ENCODE measurements at places on chromosomes 13 and 19.

GRCh38 chr13:114174529-114174961 is 4.5 kb upstream of the CFAP97D2 start:
- DNase-seq = no peak

GRCh38 chr13:23411706-23412105 is 21.8 kb downstream of the SACS start:
- DNase-seq = no peak

- no peak for DNase-seq
Observed at GRCh38 chr19:459724-460511, 915 bp downstream of the SHC2 start.

GRCh38 chr19:11446652-11447301 is 11.3 kb downstream of the PRKCSH start:
- DNase-seq = no peak

GRCh38 chr13:71137101-71137500 is 729.9 kb downstream of the DACH1 start:
- DNase-seq = no peak

DNA sequence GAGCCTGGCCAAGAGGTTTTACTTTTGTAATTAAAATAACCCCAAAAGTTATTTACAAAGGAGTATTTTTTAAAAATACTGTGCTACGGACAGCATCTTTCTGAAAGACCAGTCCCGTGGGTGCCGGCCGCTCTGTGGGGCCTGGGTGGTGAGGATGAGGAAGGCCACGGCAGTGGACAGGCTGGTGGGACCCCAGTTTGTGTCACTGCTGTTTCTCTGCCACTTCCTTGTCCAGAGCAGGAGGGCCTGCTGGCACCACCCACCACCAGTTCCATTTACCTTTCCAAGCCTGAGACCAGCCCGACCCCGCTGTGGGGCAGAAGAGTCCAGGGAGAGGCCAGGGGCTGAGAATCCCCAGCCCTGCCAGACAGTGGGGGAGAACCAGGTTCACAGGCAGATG is 23.8 kb downstream of the ELAVL1 start:
- DNase-seq = no peak

DNA sequence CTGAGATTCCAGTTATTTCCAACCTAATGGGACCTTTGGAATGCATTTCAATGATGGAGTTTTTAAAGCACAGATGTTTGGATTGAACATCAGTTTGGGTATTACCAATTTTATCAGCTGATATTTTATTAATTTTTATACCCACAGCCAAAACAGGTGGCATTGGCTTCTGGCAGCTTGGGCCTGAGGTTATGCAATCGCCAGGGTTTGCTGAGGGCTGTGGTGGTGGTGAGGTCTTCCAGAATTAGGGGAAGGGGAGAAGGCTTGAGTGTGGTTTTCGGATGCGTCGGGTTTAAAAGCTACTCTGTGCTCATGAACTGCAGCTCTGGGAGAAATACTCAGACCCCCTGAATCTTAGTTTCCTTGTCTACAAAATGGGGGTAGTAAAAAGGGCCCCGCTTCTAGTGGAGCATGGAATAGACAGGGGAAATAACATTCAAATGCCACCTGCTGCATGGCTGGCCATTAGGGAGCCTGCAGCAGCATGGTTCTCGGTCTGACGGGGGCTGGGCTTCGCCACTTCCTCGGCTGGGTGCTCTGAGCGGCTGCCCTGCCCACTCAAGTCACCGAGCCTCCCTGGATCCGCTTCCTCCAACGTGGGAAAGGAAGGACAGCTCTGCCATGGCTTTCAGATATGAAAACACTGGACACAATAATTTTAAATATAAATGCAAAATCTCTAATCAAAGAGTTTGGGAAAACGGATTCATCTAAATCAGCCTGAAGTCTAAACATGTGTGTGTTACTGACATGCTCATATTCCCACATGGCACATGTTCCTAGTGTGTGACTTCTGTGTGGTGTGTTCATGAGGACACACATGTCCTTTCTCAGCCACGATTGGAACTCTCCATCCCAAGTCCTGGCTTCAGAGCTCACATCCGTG is 35.2 kb downstream of the ADPRHL1 start:
- no peak for DNase-seq

GRCh38 chr13:50144246-50145160 is 129.3 kb downstream of the KCNRG start:
- DNase-seq = no peak

DNA sequence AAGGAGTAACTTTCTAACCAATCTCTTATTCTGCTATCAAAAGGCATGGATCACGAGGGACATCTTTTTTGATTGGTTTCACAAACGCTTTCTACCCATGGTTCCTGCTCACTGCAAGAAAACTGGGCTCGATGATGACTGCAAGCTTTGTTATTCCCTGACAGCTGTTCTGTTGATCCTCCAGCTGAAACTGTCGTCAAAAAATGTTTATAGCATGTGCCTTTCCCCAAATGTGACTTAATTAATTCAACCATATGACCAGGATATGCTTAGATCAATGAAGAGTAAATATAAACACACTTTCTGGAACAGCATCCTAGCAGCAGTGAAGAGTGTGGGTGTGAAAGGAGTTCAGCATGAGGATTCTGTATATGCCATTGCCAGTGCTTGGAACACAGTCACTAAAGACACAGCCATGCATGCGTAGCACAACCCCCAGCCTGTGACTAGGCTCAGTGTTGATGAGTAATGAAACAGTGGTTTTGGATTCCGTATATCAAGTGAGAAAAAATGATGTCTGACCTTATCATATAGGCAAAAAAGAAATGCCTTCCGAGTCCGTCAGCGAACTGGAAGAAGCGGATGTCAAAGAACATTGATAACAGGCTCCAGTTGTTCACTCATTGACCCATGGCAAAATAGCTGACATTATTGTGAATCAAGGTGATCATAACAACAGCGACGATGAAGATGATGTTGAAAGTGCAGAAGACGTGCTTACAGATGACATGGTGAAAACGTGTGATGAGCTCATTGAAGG is 347.4 kb downstream of the FGF9 start:
- DNase-seq = no peak

GRCh38 chr19:55312621-55313512 is 12.3 kb downstream of the TMEM150B start:
- DNase-seq = no peak

- DNase-seq = no peak
Observed at GRCh38 chr13:40920826-40921225, 98.3 kb downstream of the ELF1 start.

DNA sequence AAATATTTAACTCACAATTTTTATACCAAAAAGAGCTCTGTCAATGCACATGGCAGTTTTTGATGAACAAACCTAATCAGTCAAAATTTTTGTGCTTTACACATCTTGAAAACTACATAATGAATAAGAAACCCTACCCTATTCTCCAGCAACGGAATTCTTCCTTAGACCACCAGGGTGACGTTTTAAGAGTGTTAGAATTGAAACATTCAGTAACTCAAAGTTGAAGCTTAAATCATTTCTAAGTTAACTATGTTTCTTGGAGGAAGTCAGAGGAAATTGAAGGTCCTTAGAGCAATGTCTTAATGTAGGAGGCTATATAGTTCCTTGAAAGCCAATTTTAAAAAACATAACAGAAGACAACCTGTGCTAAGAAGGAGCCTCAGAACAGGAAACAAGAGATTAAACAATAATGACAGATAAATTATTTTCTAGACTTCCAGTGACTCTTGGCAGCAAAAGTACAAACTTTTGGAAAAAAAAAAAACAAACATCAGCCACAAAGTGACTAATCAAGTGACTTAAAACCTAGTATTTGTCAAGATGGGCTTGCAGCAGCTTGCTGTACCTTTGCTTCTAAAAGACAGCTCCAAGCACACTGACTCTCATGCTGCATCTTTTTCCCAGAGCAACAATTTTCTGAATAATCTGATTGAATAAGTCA is 6.2 kb downstream of the SPRY2 start:
- DNase-seq = no peak

GRCh38 chr19:16066611-16067104 is 9.6 kb upstream of the TPM4 start:
- DNase-seq = no peak

GRCh38 chr19:810077-810855 is 11.5 kb downstream of the PLPPR3 start:
- no peak for DNase-seq

DNA sequence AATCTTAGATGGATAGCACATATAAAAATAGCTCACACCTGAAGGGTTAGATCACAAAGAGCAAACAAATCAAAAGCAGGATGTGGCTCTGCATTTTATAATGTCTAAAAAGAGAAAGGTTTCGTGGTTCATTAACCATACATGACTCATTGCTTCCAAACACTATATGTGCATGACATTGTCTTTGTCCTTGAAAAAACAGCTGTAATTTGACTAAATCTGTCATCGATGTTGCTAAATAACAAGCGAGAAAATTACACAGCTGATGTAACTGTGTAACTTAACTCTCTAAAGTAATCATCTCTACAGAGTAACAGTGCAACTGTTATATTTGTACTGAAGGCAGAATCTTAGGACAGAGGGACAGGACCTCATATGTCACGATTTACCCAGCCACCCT is 383.1 kb upstream of the GPC6 start:
- no peak for DNase-seq

DNA sequence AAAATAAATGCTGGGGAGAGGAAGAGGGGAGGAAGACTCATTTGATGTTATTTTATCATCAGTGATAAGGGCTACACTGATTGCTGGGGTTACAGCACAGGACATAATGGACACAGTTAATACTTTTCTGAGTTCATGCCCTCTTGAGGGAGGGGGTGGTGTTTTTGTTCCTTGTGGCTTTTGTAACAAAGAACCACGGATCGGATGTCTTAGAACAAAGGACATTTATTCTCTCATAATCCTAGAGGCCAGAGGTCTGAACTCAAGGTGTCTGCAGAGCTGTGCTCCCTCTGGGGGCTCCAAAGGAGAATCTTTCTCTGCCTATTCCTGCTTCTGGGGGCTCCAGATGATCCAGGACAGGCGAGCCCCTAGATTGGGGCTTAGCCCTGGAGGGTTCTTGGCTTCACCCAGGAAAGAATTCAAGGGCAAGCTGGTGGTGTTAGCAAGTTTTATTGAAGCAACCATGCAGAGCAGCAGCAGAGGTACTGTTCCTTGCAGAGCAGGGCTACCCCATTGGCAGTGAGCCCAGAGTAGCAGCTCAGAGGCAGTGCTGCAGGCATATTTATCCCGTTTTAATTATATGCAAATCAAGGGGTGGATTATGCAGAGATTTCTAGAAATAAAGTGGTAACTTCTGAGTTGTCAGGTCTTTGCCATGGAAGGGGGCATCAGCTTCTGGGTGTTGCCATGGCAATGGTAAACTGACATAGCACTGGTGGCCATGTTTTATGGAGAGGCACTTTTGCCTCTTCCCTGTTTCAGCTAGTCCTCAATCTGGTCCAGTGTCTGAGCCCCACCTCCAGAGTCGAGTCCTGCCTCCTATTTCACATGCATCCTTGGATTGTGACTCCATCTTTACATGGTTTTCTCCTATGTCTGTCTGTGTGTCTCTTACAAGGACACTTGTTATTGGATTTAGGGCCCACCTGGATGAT is 18.0 kb downstream of the VAV1 start:
- no peak for DNase-seq

DNA sequence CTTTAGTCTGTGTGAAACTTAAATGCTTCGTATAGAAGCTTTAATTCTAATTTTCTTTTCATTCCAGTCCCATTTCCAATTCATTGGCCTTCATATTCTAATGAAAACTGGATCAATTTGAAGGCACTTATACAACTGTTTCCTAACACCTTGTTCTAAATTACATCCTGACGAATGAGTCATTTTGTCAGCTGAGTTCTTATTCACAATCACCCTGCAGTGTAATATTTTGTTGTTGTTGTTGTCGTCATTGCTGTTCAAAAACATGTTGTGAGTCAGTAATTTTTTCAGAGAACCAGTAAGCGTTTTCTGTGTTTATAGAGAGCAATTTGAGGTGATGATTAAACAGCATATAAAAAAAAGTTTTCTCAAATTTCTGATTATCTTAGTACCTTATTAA is 290.0 kb downstream of the PCDH9 start:
- no peak for DNase-seq

GRCh38 chr19:36488118-36488845 is 1.1 kb downstream of the ZNF566 start:
- no peak for DNase-seq

GRCh38 chr13:49733181-49733951 is 42.1 kb upstream of the EBPL start:
- no peak for DNase-seq

DNA sequence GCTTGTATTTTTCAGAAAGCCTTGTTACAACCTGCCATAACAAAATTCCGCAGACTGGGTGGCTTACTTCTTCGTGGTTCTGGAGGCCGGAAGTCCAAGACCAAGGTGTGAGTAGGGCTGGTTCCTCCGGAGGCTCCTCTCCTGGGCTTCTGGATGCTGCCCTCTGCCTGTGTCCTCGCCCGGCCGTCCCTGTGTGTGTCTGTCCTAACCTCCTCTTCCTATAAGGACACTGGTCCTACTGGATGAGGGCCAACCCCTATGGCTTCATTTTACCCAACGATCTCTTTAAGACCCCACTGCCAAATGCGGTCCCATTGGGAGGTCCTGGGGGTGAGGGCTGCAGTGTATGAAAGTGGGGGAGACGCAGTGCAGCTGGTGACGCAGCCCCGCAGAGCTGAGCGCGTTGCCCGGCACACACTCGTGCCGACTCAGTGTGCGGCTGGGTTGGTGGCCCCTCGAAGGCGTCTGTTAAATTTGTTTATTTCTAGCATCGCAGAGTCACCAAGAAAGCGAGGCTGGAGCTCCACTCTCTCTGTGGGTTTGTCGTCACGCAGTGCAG is 116.7 kb downstream of the SOX1 start:
- no peak for DNase-seq

DNA sequence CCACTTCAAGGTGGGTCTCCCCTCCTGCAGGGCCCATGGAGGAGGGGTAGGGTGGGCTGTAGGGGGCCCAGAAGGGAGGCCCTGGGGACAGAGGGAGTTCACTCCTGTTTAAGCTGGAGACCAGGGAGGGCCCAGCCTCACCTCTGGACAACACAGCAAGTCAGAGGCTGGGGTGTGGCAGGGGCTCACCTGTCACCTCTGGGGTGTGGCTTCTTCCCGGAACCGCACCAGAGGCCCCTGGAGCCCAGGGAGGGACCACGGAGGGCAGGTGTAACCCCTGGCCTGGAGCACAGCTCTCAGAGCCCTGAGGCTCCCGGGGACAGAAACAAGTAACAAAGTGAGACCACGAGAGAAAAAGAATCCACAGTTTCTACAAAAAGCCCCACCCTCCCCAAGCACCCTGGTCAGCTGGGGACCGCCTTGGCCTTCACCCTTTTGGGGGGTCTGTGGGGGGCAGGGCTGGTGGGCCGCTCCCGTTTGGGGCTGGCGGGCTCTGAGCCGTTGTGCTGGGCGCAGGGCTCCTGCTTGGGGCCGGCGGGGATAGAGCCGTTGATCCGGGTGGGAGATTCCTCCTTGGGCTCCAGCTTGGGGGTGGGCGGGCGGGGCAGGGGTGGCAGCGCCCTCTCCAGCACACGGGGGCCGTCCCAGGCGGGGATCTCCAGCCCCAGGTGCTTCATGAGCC is 8.0 kb downstream of the SIRT6 start:
- DNase-seq = no peak

All from activated gamma-delta T cell (primary cell).